Mucosa of gallbladder (tissue), 1 donor: ENCODE measurements at places on chromosomes 1 and 21.

GRCh38 chr1:113194846-113195830 lies 122.1 kb downstream of the LRIG2 start:
- DNase-seq = no peak

DNA sequence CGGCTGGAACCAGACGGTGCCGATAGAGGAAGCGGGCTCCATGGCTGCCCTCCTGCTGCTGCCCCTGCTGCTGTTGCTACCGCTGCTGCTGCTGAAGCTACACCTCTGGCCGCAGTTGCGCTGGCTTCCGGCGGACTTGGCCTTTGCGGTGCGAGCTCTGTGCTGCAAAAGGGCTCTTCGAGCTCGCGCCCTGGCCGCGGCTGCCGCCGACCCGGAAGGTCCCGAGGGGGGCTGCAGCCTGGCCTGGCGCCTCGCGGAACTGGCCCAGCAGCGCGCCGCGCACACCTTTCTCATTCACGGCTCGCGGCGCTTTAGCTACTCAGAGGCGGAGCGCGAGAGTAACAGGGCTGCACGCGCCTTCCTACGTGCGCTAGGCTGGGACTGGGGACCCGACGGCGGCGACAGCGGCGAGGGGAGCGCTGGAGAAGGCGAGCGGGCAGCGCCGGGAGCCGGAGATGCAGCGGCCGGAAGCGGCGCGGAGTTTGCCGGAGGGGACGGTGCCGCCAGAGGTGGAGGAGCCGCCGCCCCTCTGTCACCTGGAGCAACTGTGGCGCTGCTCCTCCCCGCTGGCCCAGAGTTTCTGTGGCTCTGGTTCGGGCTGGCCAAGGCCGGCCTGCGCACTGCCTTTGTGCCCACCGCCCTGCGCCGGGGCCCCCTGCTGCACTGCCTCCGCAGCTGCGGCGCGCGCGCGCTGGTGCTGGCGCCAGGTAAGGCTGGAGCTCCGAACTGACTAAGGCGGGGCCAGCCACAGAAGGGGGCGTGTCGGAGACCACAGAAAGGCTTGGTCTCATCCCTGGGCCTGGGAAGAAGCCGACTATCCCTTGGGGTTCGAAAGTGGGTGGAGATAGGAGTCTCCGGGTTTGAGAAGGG lies 486 bp downstream of the SLC27A3 start:
- DNase-seq = peak; percentile 39

DNA sequence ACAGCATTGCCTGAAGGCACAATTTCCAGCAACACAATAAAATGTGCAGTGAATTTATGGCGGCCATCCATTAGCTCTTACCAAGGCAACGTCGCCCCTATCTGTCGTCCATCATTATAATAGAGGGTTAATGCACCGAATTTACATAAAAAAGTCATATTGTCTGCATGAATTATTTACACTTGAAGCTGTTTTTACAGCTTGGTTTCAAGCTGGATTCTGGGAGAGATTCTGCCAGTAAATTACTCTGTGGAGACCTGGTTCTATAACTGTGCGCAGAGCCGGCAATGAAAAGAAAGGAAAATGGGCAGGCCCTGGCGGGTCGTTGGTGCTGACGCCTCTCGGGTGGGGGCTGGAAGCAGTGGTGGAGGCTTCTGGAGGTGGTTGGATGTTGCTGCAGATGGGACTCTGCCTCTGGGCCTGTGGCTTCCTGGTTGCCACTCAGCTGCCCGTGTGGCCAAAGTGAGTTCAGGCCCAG lies 48.9 kb upstream of the POU3F1 start:
- no peak for DNase-seq

DNA sequence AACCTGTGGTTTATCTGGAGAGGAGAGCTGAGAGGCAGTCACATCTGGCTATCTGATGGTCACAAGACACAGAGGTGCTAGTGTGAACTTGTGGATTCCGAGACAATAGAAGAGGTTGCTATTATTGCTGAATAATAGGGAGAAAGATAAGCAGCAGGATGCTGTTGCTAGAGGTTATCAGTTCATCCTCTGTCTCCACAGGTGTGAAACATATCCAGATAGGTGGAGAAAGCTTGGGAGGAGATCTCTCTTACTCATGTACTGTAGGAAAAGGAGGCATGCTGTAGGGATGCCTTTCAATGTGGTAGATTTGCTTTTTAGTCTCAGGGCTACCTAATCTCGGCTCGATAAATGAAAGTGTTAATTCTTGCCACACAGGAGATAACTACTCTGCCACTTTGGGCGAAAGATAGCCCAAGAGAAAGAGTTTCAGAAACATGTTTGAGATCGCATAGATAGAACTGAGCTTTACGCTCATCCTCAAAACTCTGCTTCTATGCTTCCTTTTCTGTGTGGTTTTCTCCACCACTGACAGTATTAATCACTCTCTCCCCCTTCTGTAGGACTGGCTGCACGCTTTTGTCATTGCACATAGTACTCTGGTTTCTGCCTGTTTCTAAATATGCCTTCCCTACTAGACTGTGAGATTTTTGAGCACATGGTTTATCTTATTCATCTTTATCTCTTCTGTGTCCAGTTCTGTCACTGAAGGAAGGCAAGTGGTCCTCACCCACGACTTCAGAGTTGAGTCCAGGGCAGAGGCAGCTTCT lies 36.7 kb upstream of the PLXNA2 start:
- no peak for DNase-seq

- DNase-seq = no peak
Measured at GRCh38 chr1:211335522-211336157, 9.0 kb downstream of the TRAF5 start.

DNA sequence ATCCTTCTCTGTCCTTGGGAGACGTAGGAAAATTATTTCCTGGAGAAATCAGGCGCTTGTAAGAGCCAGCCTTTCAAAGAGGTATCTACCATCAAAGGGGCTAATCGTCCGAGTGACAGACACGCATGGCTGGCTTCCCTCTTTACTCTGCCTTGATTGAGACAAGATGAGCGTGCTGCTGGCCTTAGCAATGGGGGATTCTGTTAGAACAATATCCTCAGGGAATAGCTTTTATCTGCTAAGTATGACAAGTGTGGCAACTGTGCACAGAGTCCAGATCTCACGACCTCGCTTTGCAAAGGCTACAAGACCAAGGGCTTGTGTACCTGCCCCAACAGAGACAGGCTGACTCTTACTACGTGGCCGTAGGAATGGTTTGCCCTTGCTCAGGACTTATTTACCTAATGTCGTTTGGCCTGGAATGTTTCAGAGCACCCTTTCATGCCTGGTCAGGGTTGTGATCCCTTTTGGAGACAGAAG lies 417.1 kb downstream of the KIF26B start:
- no peak for DNase-seq

DNA sequence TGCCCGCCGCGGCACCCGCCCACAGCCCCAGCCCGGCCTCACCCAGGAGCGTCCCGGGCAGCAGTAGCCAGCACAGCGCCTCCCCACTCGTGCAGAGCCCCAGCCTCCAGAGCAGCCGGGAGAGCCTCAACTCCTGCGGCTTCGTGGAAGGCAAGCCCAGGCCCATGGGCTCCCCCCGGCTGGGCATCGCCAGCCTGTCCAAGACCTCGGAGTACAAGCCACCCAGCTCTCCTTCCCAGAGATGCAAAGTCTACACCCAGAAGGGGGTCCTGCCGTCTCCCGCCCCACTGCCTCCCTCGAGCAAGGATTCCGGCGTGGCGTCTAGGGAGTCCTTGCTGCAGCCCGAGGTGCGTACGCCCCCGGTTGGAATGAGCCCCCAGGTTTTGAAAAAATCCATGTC lies 531.2 kb downstream of the KIF26B start:
- no peak for DNase-seq

- DNase-seq = no peak
Measured at GRCh38 chr1:185939142-185939541, 205.0 kb downstream of the HMCN1 start.
